ENCODE measurements at places on chromosomes 7 and 10.

- DNase-seq: no peak
Measured at GRCh38 chr10:836782-837181, 94.7 kb downstream of the LARP4B start.

GRCh38 chr7:137015015-137015414, 146.6 kb downstream of the CHRM2 start:
- DNase-seq: no peak

GRCh38 chr10:116704926-116705325, 37.4 kb downstream of the HSPA12A start:
- no peak for DNase-seq

GRCh38 chr7:118492466-118492865, 268.0 kb downstream of the ANKRD7 start:
- DNase-seq: no peak

- no peak for DNase-seq
Measured at GRCh38 chr10:65548001-65548400, 1377.8 kb upstream of the LRRTM3 start.

GRCh38 chr10:98391065-98391464, 23.9 kb downstream of the PYROXD2 start:
- no peak for DNase-seq

DNA sequence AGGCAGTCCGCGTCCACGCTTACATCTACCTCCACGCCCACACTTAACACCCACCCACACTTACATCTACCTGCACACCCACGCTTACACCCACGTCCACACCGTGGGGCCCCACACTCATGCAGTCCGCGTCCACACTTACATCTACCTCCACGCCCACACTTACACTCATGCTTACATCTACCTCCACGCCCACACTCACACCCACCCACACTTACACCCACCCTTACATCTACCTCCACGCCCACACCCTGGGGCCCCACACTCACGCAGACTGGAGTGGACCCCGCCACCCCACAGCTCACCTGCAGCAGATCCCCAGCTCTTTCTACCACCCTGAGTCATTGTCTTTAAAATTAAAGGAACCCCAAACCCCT, 32.4 kb upstream of the PWWP2B start:
- DNase-seq: no peak

Measured in esophagus squamous epithelium (tissue), 5 donors.